ENCODE measurements at places on chromosomes 13 and 19.

DNA sequence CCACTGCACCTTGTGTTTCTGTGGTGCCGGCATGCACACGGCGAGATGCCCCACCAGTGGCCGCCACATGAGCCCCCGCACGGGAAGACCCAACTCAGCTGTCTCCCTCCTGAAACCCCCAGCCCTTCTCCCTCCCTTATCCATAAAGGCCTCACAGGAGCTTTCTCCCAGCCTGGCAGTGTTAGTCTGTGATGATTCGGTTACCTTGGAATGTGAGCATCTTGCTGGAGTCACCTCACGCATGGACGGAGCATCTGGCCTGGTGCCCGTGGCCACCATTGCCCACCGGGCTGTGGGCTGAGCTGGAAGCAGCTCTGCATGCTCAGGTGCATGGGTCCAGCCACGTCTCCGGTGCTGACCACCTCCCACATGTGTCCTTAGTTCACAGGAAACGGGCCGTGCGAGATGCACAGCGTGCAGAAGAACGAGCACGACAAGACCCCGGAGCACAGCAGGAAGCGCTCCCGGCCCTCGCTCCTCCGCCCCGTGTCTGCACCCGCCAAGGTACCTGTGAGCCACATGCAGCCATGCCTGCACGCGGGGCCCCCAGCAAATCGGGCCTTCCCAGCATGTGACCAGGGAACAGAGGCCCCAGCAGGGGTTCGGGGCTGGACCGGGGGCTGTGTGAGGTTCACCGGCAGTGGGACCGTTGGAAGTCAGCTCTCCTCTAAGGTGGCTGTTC is 22.0 kb downstream of the SIN3B start:
- DNase-seq = no peak

GRCh38 chr19:3748965-3749364 is 12.5 kb downstream of the APBA3 start:
- no peak for DNase-seq

GRCh38 chr19:3113100-3114017 is 19.2 kb downstream of the GNA11 start:
- no peak for DNase-seq

DNA sequence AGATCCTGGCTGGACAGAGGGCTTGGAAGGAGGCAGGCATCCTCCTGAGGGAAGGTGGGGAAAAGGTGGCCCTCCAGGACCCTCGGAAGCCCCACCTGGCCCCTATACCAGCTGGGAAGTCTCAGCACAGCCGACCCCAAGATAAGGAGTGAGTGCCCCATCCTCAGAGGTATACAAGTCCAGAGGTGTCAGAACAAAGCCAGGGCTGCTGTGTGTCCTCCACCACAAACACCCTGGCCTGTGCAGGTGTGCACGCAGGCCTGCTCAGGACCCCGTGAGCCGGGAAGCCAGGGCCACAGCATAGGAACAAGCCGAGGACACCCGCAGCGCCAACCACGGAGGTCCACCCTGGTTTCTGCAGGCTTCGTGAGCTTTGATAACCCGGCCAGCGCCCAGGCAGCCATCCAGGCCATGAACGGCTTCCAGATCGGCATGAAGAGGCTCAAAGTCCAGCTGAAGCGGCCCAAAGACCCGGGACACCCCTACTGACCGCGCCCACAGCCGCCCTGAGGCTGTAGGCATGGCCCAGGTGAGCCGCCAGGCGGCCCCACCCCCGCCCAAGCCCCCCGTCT is 68.6 kb downstream of the CELF5 start:
- DNase-seq = no peak

GRCh38 chr19:31349160-31349881 is at the start of gene TSHZ3:
Gene TSHZ3 (minus strand): TSS chr19:31349436. CDS start chr19:31349219, 217 bp downstream.
- DNase-seq = no peak

GRCh38 chr19:51186323-51186722 is 38.6 kb upstream of the CD33 start:
- DNase-seq = no peak

- no peak for DNase-seq
Measured at GRCh38 chr13:83839146-83839545, 43.1 kb downstream of the SLITRK1 start.

DNA sequence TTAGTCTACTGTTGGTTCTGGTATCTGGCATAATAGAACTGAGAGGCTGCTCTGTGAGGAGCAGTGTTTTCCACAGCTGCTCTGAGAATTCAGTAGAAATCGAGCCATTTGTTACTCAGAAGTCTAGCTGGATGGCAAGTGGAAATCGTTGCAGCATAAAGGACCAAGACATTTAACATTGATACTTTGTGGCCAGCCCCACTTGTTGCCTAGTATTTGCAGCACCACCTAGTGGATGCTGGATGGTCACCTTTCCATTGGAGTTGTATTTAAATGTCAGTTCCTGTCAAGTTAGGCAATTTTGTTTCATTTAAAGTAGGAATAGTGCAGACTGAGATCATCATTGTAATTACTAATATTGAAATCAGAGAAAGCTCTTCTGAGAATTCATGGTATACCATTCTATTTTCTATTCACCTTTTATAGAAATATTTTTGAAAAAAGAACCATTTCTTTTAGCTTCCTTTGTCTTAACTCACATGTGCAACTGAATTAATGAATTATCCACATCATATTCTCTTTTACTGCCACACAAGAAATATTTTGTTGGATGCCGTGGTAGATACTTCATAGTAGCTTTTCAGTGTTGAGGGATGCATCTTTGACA is 64.6 kb downstream of the PDS5B start:
- peak; percentile 17 for DNase-seq

- DNase-seq = peak; percentile 90
Measured at GRCh38 chr19:48588670-48589401, 17.7 kb upstream of the SPACA4 start.

DNA sequence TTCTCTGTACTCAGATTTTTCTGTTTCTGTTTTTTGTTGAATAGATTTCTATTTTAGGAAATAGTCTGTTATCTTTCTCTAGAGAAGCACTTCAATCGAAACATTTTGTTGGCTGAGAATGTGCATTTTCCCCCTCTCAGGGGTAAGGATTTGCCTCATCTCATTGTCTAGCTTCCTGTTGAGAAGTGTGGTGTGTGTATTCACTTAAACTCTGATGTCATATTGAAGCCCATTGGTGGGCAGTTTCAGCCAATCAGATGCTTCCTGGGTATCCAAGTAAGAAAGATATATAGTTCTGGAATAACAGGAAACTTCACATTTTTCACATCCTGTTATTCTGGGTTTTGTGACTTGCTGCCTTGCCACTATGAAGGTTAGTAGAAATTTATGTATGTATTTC is 87.6 kb downstream of the ARHGEF7 start:
- DNase-seq = peak; percentile 56

DNA sequence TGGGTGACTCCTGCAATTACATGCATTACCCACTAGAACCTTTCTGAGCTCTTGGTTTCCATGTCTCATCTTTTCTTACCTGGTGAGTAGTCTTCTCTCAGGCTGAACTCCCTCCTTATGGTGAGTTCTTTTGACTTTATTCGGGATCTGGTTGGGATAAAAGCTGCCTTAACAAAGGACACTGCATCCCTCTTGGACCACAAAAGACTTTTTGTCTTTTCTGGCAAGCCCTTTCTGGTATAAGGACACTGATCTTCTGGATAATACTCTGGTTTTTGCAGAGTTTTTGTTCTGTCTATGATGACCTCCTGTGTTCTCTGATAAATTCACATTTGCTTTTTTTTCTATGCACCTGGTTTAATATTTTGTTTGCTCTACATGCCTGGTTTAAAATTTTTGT is 66.7 kb downstream of the SLITRK1 start:
- DNase-seq = no peak

DNA sequence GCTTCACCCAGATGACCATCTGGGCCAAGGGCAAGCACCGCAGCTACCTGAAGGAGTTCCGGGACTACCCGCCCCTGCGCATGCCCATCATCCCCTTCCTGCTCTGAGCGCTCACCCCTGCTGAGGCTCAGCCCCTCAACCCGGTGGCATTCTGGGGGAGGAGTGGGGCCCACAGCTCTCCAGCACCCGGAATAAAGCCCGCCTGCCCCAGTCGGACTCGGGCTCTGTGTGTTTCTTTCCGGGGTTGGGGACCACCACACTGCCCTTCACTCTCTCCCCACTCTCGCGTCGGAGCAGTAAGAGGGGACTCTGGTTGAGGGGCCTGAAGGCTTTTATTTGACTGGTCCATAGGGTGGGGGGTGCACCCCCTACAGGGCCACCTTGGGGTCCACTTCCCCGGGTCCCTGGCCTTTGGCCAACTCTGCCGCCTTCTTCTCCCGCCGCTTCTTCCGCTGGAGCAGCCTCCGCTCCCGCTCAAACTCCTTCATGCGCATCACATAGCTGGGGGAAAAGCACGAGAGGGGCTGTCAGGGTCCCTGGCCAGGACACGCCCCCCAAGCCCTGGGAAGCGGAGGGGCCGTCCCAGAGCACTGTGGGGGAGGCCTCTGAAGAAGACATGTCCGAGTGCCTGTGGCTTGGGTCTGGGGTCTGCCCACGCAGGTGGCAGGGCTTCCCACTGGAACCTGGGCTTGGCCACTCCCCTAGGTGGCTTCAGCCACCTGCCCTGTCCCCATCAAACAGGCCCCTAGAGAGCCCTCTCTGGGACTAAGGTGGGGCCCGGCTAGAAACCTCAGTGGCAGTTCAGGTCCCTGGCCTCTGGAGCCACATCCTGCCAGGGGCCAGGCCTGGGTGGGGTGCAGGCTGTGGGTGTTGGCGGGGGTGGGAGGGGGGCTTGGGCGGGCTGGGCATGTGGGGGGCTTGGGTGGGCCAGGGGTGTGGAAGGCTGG is 5.8 kb downstream of the NDUFB7 start:
- DNase-seq = no peak

DNA sequence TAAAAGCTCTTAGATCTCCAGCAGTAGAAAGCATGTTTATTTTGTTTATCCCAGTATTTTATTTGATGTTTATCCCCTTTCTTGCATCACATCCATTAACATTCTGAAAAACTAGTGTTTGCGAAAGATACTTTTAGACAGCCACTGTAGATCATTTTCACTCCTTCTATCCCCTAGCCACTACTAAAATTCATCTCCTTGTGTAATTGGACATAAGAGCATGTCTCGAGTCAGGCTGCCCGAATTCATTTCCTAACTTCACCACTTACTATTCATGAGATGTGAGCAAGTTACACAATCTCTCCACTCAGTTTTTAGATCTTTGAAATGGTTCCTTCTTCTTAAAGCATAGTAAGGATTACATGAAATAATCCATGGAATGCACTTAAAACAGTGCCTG is 514.0 kb downstream of the KLF5 start:
- no peak for DNase-seq

DNA sequence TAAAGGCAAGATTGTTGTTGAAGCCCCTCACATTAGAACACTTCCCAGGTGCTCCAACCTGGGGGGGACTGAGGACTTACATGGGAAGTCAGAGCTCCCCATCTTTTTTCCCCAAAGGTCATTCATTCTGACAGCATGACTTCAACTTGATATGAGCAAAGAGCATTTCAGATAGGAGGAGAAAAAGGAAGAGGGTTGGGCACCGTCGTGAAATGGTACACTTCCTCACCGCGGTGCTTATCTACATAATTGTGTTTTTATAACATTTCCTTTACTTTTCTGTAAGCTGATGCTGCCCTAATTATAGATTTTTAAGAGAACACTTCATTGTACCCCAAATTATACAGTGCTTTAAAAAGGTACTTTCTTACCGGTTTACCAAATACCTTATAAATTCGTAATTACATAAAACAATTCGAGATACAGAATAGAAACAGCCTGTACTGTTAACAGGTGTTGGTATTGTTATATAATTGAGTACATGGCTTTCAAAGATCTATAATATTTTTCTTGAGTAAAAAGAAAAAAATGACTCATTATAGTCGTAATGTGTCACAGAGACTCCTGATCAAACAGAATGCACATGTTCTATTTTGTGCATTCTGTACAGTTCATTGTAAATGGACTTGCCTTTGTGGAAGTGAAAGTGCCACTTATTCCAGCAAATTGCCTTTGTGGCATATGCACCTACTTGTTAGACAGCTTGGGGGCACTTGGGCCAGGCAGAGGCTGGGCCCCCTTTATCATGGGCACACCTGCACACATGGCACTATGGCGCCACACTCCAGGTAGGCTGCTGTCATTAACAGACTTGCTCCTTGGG is 81.8 kb downstream of the GGACT start:
- no peak for DNase-seq

DNA sequence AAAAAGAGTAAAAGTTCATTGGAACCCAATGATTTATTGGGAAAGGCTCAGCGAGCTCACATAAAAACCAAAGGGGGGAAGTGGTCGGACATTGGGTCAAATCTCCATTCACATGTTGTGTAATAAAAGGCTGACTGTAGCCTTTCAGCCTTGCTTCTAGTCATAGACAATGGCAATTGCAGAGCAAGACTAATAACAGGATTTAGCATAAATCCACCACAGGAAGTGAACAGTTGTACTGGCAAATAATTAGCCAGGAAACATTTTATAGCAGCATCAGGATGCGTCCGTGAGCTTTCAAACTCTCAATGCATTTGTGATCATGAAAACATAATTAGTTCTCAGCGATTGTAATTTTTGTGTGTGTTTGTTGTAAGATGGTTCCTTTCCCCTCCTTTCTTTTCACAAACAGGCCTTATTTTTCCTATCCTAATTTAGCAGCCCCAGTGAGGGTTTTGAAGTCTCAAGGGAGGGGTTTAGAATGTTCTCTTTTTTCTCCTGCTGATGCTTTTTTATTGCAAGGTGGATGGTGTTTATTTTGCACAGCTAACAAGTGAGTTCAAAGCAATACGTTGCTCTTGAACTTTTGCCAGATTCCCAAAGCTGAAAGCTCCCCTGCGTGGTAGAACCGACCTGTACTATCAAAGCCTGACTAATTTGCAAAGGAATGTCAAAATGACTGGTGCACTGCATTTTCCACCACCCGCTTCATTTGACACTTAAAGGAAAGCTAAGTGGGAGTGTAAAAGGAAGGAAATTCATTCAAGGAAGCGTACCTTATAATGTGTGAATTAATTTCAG is 105.6 kb downstream of the SPRY2 start:
- DNase-seq = no peak

- DNase-seq = no peak
Measured at GRCh38 chr13:93180356-93180969, 46.1 kb upstream of the GPC6 start.

DNA sequence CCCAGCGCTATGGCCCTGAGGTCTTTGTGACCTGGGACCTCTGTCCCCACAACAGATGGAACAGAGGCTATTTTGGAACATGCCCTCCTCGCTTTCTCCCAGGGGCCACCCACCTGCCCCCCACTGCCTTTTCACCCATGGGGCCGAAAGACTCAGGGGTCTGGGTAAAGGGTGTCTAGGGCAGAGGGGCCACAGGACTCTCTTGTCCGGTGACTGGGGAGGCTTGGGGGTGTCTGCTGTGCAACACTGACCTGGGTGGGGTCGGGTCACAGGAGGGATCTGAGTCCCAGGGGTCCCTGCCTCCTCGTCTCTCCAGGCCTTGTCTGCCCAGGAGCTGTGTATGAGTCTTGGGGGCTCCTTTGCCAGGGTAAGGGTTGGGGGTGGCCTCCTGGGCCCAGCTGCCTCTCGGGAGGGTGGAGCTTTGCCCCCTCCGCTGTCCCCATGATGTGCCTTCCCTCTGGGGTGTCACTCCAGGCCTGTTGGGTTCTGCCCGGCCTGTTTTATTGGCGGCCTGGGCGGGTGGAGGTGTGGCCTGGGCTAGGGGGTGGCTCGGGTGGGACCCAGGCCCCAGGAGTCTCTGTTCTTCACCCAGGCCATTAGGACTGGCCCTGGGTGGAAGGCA is 2.1 kb downstream of the ARID3A start:
- DNase-seq = no peak

- no peak for DNase-seq
Measured at GRCh38 chr19:19407633-19407930, 2.1 kb downstream of the GATAD2A start.

- DNase-seq = no peak
Measured at GRCh38 chr19:44759083-44759804, 10.7 kb downstream of the BCL3 start.
